ENCODE measurements at places on chromosomes 2 and 18. TPM values are rescaled to one million over a fixed set of nuclear protein-coding genes. Genes with fewer than 3 reads are reported as not detected.
A peak's percentile ranks its signal among the peaks of the same experiment; 100 is the strongest.

The DPP4 gene
- 57.3 TPM for total RNA-seq

The SNORC gene
- total RNA-seq: 1.0 TPM

The PRADC1 gene
- total RNA-seq: 4.7 TPM

The LYG1 gene
- 1.1 TPM for total RNA-seq

The PMAIP1 gene
- 139 TPM for total RNA-seq

DNA sequence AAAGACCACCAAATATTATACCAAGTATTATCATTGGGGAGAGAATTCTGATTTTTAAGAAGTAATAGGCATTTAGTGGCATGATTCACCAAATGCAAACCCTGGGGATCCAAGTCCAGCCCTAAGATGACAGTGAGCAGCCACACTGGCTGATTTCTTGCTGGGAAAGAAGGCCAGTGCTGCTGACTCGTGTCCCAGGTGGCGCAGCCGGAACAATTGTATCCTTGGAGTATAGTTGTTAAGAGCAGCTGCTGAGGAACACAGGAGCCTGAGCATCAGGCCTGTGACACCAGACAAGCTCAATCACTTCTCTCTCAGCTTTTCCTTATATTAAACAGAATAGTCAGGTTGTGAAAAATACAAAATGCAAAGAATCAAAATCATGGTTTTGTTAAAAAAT, 48.4 kb downstream of the LRP1B start:
- no peaks in the 10 kb centered on the region for H3K27me3 ChIP-seq
- H3K27ac ChIP-seq: no peak overlapping the region
- DNase-seq: no peak
- H3K4me1 ChIP-seq: no peaks in the 10 kb centered on the region
- no peaks in the 10 kb centered on the region for H3K36me3 ChIP-seq

GRCh38 chr2:148604927-148605326, 39.6 kb upstream of the EPC2 start:
- DNase-seq: no peak
- H3K27me3 ChIP-seq: no peaks in the 10 kb centered on the region
- no peaks in the 10 kb centered on the region for H3K36me3 ChIP-seq
- H3K4me3 ChIP-seq: no peak overlapping the region

- no peaks in the 10 kb centered on the region for H3K36me3 ChIP-seq
- H3K27me3 ChIP-seq: peaks cover 52% of the 10 kb centered on the region
- no peaks in the 10 kb centered on the region for H3K4me1 ChIP-seq
- no peak overlapping the region for H3K27ac ChIP-seq
- no peak for DNase-seq
- no peak overlapping the region for H3K4me3 ChIP-seq
These were observed 158.5 kb upstream of the SH3BP4 start for GRCh38 chr2:234793212-234793785.

- peaks cover 25% of the 10 kb centered on the region for H3K4me1 ChIP-seq
- no peak overlapping the region for H3K27ac ChIP-seq
- H3K4me3 ChIP-seq: no peak overlapping the region
- no peak for DNase-seq
- H3K36me3 ChIP-seq: no peaks in the 10 kb centered on the region
These were observed 9.5 kb upstream of the SMAD7 start for GRCh38 chr18:48959921-48960920.

DNA sequence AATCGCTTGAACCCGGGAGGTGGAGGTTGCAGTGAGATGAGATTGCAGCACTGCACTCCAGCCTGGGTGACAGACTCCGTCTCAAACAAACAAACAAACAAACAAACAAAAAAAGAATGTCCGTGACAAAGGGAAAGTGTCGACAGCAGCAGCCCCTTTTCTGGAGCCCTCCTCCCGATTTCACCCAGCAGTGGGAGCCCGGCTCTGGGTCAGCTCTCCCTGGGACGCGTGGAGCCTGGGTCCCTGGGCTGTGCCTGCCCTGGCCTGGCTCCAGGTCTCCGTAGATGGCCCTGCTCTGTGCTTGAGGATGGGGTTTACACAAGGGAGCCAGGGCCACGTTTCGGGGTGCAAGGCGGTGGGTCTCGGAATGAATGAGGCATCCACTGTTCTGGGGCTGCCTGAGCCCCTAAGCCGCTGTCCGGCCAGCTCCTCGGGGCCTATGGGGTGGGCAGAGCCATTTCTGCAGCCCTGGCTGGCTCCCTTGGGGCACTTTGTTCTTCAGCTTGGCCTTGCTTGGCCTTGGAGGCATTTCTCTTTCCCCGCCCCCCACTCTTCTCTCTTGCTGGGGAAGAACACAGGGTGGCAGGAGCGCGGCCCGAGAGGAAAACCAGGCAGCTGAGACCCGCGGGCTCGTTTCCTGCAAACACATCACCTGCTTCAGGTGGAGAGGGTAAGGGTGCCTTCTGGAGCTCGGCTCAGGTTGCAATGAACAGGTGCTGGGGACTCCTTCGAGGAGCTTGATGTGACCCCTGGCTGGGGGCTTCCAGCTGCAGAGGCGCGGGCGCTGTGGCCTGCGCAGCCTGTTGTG, 29.1 kb downstream of the RTP5 start:
- no peak for DNase-seq
- no peaks in the 10 kb centered on the region for H3K27me3 ChIP-seq
- peaks cover 2% of the 10 kb centered on the region for H3K36me3 ChIP-seq
- no peak overlapping the region for H3K4me3 ChIP-seq
- H3K27ac ChIP-seq: no peak overlapping the region
- H3K4me1 ChIP-seq: peaks cover 12% of the 10 kb centered on the region

GRCh38 chr2:189305291-189305943, 125.9 kb upstream of the COL5A2 start:
- no peak for DNase-seq
- no peaks in the 10 kb centered on the region for H3K27me3 ChIP-seq
- H3K4me1 ChIP-seq: peaks cover 32% of the 10 kb centered on the region
- H3K36me3 ChIP-seq: peaks cover under 1% of the 10 kb centered on the region
- H3K4me3 ChIP-seq: no peak overlapping the region

- DNase-seq: no peak
- peaks cover 25% of the 10 kb centered on the region for H3K36me3 ChIP-seq
- H3K4me3 ChIP-seq: no peak overlapping the region
- H3K4me1 ChIP-seq: peaks cover 20% of the 10 kb centered on the region
- H3K27me3 ChIP-seq: no peaks in the 10 kb centered on the region
These were observed 68.5 kb upstream of the NFU1 start for GRCh38 chr2:69505710-69506109.

DNA sequence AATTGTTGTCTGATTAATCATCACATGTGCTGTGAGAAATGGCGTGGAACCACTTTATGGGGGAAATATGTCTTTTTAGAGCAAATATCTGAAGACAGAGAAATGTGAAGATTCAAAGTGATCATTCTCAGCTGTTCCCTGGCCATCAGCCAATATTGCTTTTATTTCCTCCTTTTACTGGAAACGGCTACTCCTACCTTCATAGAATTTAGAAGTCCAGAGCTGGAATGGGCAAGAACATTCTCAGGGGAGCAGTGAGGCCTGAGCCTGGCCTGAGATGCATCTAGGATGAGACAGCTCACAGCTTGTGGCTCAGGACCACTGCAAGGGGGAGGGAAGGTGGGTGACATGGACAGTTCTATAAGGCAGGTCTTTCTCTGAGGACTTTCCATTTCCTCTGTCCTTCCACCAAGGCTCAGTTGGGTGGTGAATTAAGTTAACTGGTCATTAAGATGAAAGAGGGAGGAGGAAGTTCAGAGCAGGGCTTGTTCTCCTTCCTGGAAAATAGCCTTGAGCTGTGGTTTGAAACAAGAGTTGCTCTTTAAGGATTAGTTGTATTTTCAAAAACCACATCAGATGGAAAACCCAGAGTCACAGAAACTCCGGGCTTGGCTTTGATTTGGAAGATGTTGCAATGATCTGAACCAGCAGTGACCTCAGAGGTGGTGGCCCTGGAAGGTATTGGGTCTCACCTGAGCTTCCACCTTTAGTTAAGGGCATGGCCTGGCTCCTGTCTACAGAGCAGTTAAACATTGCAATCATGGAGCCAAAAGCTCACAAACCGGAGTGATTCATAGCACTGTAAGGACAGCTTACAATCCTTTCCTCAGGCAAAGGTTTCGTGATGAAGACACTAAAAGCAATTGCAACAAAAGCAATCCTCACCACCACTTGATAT, 144.3 kb downstream of the VAPA start:
- DNase-seq: no peak
- no peaks in the 10 kb centered on the region for H3K4me1 ChIP-seq
- no peaks in the 10 kb centered on the region for H3K36me3 ChIP-seq

- H3K27me3 ChIP-seq: no peaks in the 10 kb centered on the region
- H3K4me3 ChIP-seq: no peak overlapping the region
- H3K27ac ChIP-seq: peak overlapping the region; percentile 21
- DNase-seq: no peak
- H3K4me1 ChIP-seq: peaks cover 29% of the 10 kb centered on the region
These were observed 71.3 kb downstream of the DPP4 start for GRCh38 chr2:162002623-162003235.

DNA sequence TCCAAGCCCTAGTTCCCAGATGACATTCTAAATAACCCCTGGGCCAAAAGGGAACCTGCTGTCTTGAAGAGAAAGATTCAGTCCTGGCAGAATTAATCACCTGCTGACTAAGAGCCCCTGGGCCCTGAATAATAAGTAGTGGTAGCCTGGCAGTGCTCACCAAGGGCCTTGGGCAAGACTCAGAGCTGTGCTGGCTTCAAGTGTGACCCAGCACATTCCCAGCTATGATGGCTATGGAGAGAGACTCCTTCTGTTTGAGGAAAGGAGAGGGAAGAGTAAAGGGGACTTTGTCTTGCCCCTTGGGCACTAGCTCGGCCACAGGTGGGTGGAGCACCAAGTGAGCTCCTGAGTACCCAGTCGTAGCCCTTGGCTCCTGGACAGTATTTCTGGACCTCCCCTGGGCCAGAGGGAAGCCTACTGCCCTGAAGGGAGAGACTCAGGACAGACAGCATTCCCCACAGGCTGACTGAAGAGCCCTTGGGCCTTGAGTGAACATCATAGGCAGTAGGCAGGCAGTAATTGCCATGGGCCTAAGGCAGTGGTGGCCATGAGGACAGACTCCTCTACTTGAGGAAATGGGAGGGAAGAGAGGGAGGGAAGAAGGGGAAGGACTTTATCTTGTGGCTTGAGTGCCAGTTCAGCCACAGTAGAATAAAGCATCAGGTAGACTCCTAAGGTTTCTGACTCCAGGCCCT, 40.0 kb upstream of the INPP4A start:
- peaks cover 6% of the 10 kb centered on the region for H3K4me1 ChIP-seq
- no peak overlapping the region for H3K27ac ChIP-seq
- peaks cover 35% of the 10 kb centered on the region for H3K27me3 ChIP-seq
- H3K36me3 ChIP-seq: no peaks in the 10 kb centered on the region

- H3K36me3 ChIP-seq: no peaks in the 10 kb centered on the region
- no peak for DNase-seq
- H3K27me3 ChIP-seq: peaks cover 11% of the 10 kb centered on the region
- H3K4me3 ChIP-seq: no peak overlapping the region
- H3K4me1 ChIP-seq: no peaks in the 10 kb centered on the region
- H3K27ac ChIP-seq: no peak overlapping the region
These were observed 276.5 kb upstream of the FN1 start for GRCh38 chr2:215712219-215712868.

GRCh38 chr18:58761970-58762780, 90.9 kb downstream of the MALT1 start:
- peaks cover 9% of the 10 kb centered on the region for H3K36me3 ChIP-seq
- H3K4me3 ChIP-seq: peak overlapping the region; percentile 49
- no peak overlapping the region for H3K27ac ChIP-seq
- peaks cover 30% of the 10 kb centered on the region for H3K4me1 ChIP-seq
- DNase-seq: no peak

DNA sequence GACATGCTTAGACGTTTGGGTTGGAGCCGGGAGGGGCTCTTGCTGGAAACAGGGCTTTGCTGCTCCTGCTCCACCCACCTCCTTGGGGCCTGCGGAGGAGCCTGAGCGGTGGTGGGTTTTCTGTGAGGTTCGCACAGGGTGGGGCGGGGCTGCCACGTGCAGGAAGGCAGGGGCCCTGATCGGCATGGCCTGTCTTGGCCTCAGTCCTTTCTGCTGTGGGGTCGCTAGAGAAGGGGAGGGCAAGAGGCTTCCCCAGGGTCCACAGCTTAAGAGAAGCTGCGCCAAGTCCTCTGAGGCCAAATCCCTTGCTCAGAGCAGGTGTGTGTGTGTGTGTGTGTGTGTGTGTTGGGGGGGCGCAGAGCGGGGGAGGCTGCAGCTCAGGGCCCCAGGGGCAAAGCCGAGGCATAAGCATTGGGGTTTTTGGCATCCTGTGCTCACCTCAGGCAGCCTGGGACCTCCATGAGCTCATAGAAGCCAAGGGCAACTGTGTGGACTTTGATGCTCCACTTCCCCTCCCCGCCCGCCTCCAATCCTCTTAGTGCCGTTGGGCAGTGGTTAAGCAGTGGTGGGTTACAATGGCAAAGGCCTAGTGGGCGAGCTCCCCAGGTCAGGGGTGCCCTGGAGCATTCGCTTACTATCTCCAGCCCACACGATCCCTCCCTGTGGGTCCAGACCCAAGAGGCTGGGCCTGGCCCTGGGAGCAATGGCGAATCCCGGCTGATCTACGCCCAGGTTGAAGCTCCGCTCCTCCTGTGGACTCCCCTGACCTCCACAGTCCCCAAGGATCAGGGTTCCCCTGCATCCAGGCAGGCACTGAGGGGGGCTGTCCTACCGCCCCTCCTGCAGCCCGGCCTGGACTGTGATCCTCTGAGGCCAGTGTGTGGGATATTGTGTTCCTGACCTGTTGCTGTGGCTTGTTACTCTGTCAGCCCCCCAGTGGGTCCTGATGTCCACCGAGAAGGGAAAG, 28.9 kb downstream of the TOGARAM2 start:
- no peak for DNase-seq
- H3K4me3 ChIP-seq: peak overlapping the region; percentile 49
- H3K27me3 ChIP-seq: no peaks in the 10 kb centered on the region
- peak overlapping the region; percentile 100 for H3K27ac ChIP-seq
- H3K4me1 ChIP-seq: peaks cover 52% of the 10 kb centered on the region

- no peaks in the 10 kb centered on the region for H3K36me3 ChIP-seq
- H3K4me3 ChIP-seq: no peak overlapping the region
- DNase-seq: no peak
- H3K4me1 ChIP-seq: peaks cover 3% of the 10 kb centered on the region
- H3K27me3 ChIP-seq: peaks cover 7% of the 10 kb centered on the region
These were observed 16.8 kb downstream of the COBLL1 start for GRCh38 chr2:164824872-164825271.

- no peaks in the 10 kb centered on the region for H3K27me3 ChIP-seq
- no peaks in the 10 kb centered on the region for H3K36me3 ChIP-seq
- no peaks in the 10 kb centered on the region for H3K4me1 ChIP-seq
- H3K4me3 ChIP-seq: no peak overlapping the region
- DNase-seq: no peak
These were observed 286.5 kb upstream of the CRIM1 start for GRCh38 chr2:36069074-36069473.
